ENCODE measurements at places on chromosomes 2 and 18. TPM values are rescaled to one million over a fixed set of nuclear protein-coding genes. Genes with fewer than 3 reads are reported as not detected.

Gene HOXD8
- polyA plus RNA-seq, result not detected

Gene ICOS
- not detected for polyA plus RNA-seq

Gene SAG
- polyA plus RNA-seq, result not detected

Gene TMEM37
- polyA plus RNA-seq, result not detected

Gene CAPN14
- 3.0 TPM for polyA plus RNA-seq

Gene SCYGR6
- not detected for polyA plus RNA-seq

Gene DCC
- polyA plus RNA-seq, result 37.4 TPM

Gene LRRTM4
- polyA plus RNA-seq, result 37.3 TPM

Gene AGFG1
- polyA plus RNA-seq, result 107 TPM

Gene IL1F10
- polyA plus RNA-seq, result not detected

Gene HEATR5B
- 40.8 TPM for polyA plus RNA-seq

Gene SIX3
- 8.7 TPM for polyA plus RNA-seq

Measured in neural cell (in vitro differentiated cells).